ENCODE measurements at places on chromosomes 6 and 20. TPM values are rescaled to one million over a fixed set of nuclear protein-coding genes. Genes with fewer than 3 reads are reported as not detected.

DNA sequence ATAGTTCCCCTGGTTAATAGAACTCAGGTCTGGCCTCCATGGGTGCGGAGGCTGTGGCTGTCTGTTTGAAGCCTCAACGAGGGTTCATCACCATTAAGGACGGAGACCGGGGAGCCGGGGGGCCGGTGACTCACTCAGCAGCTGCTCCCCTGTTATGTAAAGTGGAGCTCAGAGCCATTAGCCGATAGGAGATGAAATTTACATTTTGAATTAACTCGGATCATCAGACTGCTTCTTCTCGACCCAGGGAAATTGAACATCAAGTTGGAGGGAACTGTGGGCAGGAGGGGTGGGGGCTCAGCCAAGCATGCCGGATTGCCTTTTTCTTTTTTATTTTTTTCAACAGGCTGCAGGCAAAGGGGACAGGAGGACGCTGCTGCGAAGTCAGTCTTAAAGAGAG is 12.3 kb downstream of the PCK1 start:
- H3K27ac ChIP-seq: no peak overlapping the region
- H3K27me3 ChIP-seq: 0 out of 2 replicates have a peak, but pooled peaks cover 13% of the 10 kb centered on the region
- no peaks in the 10 kb centered on the region for H3K36me3 ChIP-seq
- no peak overlapping the region for H3K4me3 ChIP-seq

GRCh38 chr6:129903082-129903481 is 42.0 kb upstream of the TMEM244 start:
- no peak overlapping the region for H3K27ac ChIP-seq
- H3K4me3 ChIP-seq: no peak overlapping the region
- H3K36me3 ChIP-seq: no peaks in the 10 kb centered on the region
- no peak for DNase-seq
- no peaks in the 10 kb centered on the region for H3K4me1 ChIP-seq
- no peaks in the 10 kb centered on the region for H3K27me3 ChIP-seq

DNA sequence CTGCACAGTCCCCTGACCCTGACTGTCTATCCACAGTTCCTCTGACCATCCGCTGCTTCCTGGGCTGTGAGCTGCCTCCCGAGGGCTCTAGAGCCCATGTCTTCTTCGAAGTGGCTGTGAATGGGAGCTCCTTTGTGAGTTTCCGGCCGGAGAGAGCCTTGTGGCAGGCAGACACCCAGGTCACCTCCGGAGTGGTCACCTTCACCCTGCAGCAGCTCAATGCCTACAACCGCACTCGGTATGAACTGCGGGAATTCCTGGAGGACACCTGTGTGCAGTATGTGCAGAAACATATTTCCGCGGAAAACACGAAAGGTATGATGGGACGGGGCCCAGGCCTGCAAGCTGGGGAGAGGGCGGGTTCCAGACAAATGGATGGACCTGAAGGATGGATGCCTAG is 4.3 kb downstream of the PROCR start:
- H3K27me3 ChIP-seq: no peaks in the 10 kb centered on the region
- peaks cover 6% of the 10 kb centered on the region for H3K4me1 ChIP-seq
- H3K36me3 ChIP-seq: 0 out of 2 replicates have a peak, but pooled peaks cover 3% of the 10 kb centered on the region
- no peak overlapping the region for H3K4me3 ChIP-seq

DNA sequence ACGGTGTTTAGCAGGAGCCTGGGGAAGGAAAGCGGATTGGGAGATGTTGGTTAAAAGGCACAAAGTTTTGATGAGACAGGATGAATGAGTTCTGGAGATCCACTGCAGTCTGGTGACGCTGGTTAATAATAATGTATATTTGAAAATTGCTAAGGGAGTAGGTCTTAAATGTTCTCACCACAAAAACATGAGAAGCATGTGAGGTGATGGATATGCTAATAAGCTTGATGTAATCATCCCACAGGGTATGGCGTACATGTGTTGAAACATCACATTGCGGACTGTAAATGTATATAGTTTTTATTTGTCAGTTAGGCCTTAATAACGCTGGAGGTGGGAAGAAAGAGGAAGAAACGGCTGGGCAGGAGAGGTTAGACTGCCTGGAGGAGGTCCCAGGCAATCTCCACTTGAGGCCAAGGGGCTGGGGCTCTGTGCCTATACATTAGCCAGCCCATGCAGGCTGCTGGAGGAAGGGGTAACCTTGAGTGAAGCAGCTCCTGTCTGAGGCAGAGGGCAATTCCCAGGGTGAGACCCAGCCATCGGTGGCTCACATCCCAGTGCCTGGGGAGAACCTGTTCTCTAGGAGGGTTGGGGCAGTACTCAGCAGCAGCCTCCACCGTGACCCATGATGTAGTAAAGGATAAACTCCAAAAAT is 188.2 kb upstream of the QKI start:
- no peak for DNase-seq
- no peak overlapping the region for H3K4me3 ChIP-seq
- H3K27ac ChIP-seq: no peak overlapping the region
- no peaks in the 10 kb centered on the region for H3K27me3 ChIP-seq

Gene KIF25
- not detected for total RNA-seq

DNA sequence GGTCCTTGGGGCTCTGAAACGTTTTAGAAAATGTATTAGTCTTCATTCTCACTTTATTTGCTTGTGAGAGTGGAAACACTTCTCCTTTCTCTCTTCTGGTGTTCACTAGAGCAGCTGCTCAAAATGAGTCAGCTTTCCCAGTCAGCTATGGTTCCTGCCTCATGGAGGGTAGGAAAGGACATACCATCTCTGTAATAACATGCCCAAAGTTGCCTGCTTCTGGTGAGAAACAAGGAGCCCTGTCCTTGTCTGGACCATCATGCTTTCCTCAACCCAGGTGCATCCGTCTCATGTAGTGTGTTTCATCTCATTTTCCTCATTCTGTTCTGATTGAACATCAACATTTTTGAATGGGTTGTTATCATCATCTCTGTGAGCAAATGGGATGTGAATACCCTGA is 17.1 kb upstream of the TINAG start:
- no peak overlapping the region for H3K4me3 ChIP-seq
- no peaks in the 10 kb centered on the region for H3K27me3 ChIP-seq
- DNase-seq: no peak
- H3K4me1 ChIP-seq: peaks cover 10% of the 10 kb centered on the region
- H3K27ac ChIP-seq: no peak overlapping the region

DNA sequence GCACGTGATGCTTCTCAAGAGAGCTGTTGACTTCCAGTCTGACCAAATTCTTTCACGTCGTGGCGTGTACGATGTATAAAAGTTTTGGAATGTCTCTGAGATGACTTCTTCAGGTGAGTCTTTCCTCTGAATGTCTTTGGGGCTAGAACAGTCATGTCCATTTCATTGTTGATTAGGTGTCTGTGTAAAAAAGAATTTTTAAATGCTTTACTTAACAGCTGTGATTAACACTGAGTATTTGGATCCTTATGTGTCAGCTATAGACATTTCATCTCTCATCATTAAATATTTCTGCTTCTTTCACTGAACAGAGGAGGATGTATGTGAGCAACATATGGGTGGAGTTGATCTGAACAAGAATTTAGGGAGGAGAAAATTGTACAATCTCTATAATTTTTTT is 29.3 kb upstream of the KIF13A start:
- H3K4me3 ChIP-seq: no peak overlapping the region
- H3K27ac ChIP-seq: no peak overlapping the region
- no peak for DNase-seq
- no peaks in the 10 kb centered on the region for H3K27me3 ChIP-seq
- peaks cover 15% of the 10 kb centered on the region for H3K4me1 ChIP-seq

Gene FNDC11
- not detected for total RNA-seq

Gene BLOC1S5
- total RNA-seq: 22.0 TPM

Gene ERVFRD-1
- total RNA-seq: not detected

Gene OR2B6
- total RNA-seq: not detected

GRCh38 chr6:148701375-148701774 is 45.5 kb upstream of the UST start:
- no peak for DNase-seq
- peak overlapping the region; percentile 26 for H3K4me3 ChIP-seq
- no peaks in the 10 kb centered on the region for H3K27me3 ChIP-seq
- no peak overlapping the region for H3K27ac ChIP-seq

DNA sequence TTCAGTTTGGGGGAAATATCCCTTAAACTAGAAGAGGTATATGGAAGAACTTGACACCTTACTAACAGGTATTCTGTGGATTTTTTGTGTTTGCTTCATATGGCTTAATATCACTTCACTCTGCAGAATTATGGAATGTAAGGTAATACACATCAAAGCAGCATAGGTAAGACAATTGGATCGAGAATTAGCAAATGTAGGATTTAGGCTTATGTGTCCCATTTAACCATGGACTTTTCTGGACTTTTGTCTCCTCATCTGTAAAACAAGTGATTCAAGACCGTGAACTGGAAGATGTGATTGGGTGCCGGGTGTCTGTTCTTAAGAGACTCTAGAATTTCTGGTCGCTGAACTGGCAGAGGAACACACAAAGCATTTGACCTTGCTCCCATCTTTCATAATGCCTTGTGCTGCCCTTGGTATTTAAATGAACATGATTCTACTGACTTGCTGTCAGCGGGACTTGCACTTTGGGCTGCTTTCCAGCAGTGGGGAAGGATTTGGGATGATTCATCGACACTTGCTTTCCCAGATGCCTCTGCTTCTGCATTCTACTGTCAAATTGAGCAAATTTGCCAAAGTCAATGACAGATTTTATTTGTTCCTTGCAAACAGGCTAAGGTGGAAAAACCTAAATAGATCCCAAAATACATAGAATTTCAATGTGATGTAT is 199.8 kb downstream of the PLCB1 start:
- no peaks in the 10 kb centered on the region for H3K27me3 ChIP-seq
- H3K27ac ChIP-seq: no peak overlapping the region
- no peak for DNase-seq
- H3K4me3 ChIP-seq: no peak overlapping the region
- H3K36me3 ChIP-seq: no peaks in the 10 kb centered on the region
- no peaks in the 10 kb centered on the region for H3K4me1 ChIP-seq

Gene BTN1A1
- not detected for total RNA-seq

DNA sequence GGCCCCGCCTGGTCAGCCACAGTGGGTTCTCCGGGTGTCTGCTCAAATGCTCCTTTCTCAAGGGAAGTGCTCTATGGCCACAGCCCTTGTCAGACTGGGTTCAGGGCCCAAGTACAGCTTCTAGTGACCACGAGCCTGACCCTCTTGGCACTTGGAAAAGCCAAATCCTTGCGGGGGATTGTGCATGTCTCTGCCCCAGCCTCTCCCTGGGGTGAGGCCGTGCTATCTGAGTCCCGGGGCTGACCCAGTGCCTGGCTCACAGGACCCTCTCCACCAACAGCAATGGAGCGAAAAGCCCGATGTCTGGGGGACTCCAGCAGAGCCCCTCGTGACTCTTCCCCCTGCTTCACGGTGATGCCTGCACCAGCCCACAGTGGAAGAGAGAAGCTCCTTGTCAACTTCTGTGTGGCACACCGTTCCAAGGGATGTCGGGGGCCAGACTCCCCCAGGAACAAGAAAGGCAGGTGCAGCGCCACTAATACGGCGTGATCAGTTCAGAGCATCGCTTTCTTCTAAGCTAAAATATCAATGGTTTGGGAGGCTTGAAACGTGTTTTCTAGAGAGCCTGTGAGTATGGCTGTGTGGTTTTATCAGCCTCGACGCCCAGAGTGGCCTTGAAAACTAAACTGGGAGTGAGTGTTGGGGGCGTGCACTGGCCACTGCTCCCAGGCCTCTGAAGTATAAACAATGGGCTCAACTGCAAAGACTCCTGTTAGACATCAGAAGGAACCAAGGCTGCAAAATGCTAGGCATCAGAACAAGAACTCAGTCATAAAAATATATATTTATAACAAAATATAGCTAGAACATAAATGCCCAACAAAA is 51.9 kb downstream of the DLL1 start:
- H3K36me3 ChIP-seq: no peaks in the 10 kb centered on the region
- H3K27me3 ChIP-seq: no peaks in the 10 kb centered on the region
- no peak overlapping the region for H3K27ac ChIP-seq
- no peak for DNase-seq

DNA sequence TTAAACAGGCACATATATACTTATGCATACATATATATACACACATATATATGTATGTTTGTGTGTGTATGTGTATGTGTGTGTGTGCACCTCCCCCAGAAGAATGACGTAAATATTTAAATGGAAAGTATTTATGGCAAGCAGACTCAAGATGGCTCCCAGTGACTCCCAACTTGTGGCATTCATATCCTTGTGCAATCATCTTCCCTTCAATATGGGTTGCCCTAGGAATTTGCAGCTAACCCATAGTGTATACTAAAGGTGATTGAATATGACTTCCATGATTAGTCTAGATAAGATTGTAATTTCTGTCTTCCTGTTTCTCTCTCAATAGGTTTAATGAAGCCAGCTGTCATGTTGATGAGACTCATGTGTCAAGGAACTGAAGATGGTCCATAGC is 127.6 kb downstream of the TRDN start:
- no peaks in the 10 kb centered on the region for H3K4me1 ChIP-seq
- no peak overlapping the region for H3K27ac ChIP-seq
- no peak overlapping the region for H3K4me3 ChIP-seq
- no peaks in the 10 kb centered on the region for H3K36me3 ChIP-seq

DNA sequence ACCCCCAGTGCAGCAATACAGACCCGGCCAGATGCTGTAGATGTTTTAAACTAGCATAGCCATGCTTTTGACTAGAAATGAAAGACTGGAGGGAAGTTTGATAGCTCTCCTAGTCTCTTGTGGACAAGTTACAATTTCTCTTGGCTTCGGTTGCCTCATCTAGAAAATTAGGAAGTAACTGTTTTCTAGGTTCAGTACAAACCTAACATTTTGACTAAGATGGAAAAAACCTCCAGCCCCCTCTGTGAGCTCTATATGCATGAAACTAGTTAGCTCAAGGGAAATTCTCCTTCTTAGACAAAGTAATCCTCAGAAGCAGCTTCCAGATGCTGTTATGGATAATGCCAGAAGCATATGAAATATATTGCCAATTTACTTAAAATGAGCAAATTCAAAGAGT is 86.6 kb downstream of the RNF144B start:
- no peaks in the 10 kb centered on the region for H3K36me3 ChIP-seq
- no peaks in the 10 kb centered on the region for H3K27me3 ChIP-seq
- no peak overlapping the region for H3K4me3 ChIP-seq
- no peak for DNase-seq

GRCh38 chr20:53312957-53313356 is 280.7 kb downstream of the ZNF217 start:
- no peak overlapping the region for H3K4me3 ChIP-seq
- DNase-seq: no peak
- no peak overlapping the region for H3K27ac ChIP-seq
- peaks cover 11% of the 10 kb centered on the region for H3K27me3 ChIP-seq

Gene CFAP206
- not detected for total RNA-seq

Gene CALHM6
- not detected for total RNA-seq

Gene DCDC2
- not detected for total RNA-seq

Gene CRISP3
- not detected for total RNA-seq

DNA sequence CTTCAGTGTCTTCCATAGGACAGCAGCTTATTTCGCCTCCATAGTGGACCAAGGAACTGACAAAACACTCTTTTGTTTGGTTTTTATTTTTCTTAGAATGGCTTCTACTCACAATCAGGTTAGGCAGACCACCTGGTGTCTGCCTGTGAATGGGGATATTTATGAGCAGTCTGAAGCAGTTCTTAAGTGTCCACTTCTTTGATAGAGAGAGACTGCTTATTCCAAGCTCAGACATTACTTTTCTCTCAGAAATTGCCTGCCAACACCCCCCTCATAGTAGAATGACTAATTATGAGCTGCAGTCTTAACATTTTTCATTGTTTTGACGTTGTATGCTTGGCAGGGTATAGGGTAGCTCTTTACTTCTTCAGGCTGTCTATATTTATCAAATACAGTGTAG is 174.7 kb downstream of the ZFAND3 start:
- DNase-seq: no peak
- H3K4me1 ChIP-seq: peaks cover 18% of the 10 kb centered on the region
- no peak overlapping the region for H3K27ac ChIP-seq
- H3K36me3 ChIP-seq: no peaks in the 10 kb centered on the region
